ENCODE measurements at places on chromosomes 6 and 20.
A peak's percentile ranks its signal among the peaks of the same experiment; 100 is the strongest.

DNA sequence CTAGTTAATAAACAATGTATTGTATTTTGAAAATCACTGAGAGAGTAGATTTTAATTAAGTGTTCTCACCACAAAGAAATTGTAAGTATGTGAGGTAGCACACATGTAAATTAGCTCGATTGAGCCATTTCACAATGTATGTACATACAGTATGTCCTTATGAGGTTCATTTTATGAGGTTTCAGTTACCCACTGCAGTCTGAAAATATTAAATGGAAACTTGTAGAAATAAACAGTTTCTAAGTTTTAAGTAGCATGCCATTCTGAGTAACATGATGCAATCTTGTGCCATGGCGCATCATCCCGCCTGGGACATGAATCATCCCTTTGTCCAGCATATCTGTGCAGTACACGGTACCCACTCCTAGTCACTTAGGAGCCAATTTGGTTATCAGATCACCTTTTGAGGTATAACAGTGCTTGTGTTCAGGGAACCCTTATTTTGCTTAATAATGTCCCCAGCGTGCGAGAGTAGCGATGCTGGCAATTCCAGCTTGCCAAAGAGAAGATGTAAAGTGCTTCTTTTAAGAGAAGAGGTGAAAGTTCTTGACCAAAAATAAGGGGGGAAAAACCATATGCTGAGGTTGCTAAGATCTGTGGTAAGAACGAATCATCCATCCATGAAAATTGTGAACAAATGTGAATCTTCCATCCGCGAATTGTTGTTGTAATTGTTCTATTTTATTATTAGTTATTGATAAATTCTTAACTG lies 64.7 kb downstream of the KCNS1 start:
- DNase-seq = no peak

DNA sequence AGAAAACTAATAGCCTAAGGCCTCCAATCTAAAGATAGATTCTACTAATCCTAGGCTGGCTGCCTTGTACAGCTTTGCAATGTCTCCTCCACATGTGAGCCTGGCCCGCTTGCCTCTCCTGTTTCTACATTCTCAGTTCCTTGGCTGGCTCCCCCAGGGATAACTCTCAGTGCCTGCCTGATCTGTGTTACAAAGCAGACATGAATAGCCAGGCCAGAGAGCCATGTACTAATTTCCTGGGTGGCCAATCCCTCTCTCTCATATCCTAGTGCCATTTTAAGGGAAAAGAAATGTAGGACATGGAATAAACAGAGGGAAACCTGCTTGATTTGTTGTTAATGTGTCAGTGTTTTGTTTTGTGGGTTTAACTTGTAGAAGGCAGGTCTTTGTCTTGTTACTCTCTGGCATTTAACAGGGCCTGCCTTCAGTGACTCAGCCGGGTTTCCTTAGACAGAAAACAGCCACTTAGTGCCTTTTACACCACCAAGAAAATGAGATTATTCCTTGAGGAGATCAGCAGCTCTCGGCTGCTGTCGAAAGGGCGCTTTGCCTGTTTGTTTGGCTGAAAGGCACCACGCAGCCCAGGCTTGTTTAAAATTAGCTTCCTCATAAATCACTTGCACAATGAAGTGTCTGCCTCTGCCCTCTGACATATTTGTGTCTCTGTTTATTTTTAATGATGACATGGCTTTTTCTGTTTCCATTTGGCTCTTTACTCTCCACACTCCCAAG lies 702.7 kb downstream of the MAFB start:
- peak; percentile 10 for DNase-seq

DNA sequence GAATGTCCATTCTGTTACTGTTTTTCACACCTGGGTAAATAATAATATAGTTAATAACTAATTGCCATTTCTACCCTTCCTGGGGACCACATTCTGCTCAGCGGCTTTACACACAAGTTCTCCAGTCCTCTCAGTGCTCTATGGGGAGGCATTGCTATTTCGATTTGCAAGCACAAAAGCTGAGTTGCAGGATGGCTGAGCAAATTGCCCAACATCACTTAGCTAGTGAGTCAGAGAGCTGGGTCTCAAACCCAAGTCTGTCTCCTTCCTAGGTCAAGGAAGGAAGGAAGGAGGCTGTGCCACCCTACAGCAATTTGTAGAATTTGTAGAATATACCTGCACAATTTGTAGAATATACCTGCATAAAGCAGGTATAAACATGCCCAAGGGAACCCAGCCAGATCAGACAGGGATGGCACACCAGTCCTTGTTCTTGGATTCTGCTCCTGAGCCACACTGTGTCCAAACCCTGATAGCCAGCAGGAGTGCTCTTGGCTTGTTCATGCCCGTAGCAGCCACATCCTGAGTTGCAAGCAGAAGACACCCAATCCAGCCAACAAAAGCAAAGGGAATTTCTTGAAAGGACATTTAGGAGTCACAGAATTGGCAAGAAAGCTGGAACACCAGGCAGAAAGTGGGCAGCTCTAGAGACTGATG lies 56.9 kb downstream of the LY86 start:
- no peak for DNase-seq

- peak; percentile 22 for DNase-seq
These were observed 4.0 kb upstream of the SPATS1 start for GRCh38 chr6:44338228-44339122.

DNA sequence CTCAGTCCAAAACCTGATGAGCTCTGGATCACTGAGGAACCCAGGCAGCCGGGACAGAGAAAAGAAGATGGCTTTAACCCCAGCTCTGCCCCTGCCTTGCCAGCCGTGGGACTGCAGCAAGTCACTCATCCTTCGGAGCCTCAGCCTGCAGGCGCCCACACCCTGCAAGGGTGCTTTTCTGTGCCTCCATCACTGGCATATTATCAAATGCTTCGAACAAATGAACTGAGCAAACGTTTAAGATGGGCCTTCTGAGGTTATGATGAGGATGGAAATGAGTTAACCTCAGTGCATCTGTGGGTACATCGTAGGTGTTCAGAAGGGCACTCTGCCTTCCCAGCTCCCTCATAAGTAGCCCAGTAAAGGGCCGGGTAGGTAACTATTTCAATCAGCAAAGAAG lies 79.0 kb downstream of the NFATC2 start:
- DNase-seq = no peak

DNA sequence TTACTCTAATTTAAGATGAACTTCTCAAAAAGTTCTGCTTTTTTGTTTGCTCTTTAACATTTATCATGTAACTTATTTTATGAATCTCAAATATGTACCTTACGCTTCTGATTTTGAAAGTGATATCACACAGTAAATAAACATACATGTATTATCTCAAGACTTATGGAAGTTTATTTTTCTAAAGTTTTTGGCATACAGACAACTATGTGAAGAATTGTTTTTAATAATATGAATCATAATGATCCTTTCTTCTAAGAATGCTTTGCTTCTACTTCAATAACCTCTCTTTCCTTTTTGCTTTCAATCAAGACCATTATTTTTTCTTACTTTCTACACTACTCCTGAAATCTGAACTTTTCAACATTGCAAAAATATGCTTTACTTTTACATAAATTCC lies 816.4 kb downstream of the EYS start:
- DNase-seq = no peak

GRCh38 chr20:29689411-29690225 lies 1567.8 kb upstream of the DEFB115 start:
- DNase-seq = no peak

DNA sequence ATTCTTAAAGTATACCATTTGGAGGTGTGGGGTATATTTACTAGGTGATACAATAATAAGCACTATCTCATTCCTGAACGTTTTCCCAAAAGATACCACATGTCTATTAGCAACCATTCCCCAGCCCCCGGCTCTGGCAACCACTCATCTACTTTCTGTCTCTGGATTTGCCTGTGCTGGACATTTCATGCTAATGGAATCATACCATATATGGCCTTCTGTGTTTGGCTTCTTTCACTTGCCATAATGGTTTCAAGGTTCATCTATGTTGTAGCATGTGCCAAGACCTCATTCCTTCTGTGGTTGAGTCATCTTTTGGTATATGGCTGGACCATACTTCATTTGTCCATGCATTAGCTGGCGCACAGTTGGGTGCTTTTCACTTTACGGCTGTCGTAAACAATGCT lies 39.7 kb downstream of the BCAS4 start:
- peak; percentile 76 for DNase-seq

DNA sequence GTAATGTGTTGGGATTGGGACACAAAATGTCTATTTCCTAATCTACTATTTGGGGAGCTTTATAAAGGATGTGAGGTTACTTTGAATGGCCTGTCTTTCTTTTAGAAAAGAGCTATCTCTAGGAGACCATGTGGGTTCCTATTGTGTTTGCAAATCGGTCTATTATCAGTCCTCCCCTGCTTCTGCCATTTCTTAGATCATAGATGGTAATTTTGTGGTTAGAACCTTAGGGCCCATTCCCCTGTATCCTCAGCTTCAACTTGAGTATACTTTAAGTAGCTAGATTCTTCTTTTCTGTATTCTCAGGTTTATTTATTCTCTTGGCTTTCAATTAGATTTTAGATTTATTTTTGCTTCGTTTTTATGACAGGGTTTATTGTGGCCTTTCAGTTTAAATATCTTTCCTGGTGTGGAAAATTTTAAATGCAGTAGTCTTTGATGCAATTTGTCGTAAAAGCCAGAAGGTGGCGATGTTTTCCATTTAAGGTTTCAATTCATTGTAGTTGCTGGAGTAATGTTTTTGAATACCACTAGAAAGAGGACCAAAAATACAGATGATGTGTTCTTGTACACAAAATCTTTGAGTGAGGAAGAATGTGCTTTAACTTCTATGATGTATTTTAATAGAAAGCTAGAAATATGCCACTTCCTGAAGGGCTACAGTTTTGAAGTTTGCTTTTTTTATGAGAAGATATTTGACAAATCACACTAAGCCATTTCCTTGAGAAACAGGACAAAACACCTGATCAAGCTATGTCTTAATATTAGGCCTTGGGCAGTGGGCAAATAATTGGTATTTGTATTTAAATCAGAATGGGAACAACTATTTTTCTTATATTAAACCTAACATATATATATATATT lies 20.3 kb downstream of the TBPL1 start:
- no peak for DNase-seq

Data from AG09319 (cell line).